Left lobe of liver (tissue), 2 donors: ENCODE measurements at places on chromosomes 13 and 19. TPM values are rescaled to one million over a fixed set of nuclear protein-coding genes. Genes with fewer than 3 reads are reported as not detected.

GRCh38 chr19:2018752-2019151, 3.2 kb upstream of the BTBD2 start:
- no peak for DNase-seq

GRCh38 chr13:49459580-49459979, 15.5 kb downstream of the SETDB2 start:
- DNase-seq = no peak

DNA sequence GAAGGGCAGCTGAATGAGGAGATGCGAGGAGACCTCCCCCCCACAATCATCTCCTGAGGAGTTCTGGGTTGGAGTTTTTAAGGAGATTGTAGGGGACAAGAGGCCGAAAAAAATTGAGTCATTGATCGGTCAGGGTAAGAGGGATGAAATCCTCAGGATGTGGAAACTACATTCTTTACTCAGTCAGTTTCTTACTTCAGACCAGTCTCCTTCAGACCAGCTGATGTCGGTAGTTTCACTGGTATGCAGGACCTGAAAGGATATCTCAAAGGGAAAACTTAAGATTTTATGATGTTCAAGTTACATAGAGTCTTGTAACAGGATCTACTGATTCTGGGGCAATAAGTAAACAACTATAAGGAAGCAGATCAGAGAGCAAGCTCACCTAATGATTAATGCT, 51.7 kb upstream of the RFXAP start:
- DNase-seq = no peak

GRCh38 chr13:97781891-97782305, 171.6 kb upstream of the IPO5 start:
- no peak for DNase-seq

- no peak for DNase-seq
These were observed 109.1 kb downstream of the PCDH9 start for GRCh38 chr13:67120872-67121531.

Gene NMRK2
- not detected for total RNA-seq
